Stimulated activated naive CD4-positive, alpha-beta T cell treated with Interleukin-2 at 50 U/mL for 16 hours (primary cell): ENCODE measurements at places on chromosomes 1 and 21.

GRCh38 chr1:94209425-94209824 lies 28.0 kb downstream of the ARHGAP29 start:
- DNase-seq = no peak

DNA sequence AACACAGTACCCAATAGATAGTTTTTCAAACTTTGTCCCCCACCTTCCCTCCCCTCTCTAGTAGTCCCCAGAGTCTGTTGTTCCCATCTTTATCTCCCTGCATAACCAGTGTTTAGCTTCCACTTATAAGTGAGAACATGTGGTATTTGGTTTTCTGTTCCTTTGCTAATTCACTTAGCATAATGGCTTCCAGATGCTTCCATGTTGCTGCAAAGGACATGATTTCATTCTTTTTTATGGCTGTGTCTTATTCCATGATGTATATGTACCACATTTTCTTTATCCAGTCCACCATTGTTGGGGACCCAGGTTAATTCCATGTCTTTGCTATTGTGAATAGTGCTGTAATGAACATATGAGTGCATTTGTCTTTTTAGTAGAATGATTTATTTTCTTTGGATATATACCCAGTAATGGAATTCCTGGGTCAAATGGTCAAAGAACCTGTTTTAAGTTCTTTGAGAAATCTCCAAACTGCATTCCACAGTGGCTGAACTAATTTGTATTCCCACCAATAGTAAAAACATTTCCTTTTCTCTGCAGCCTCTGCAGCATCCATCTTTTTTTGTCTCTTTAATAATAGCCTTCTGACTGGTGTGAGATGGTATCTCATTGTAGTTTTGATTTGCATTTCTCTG lies 126.0 kb downstream of the AK5 start:
- no peak for DNase-seq

DNA sequence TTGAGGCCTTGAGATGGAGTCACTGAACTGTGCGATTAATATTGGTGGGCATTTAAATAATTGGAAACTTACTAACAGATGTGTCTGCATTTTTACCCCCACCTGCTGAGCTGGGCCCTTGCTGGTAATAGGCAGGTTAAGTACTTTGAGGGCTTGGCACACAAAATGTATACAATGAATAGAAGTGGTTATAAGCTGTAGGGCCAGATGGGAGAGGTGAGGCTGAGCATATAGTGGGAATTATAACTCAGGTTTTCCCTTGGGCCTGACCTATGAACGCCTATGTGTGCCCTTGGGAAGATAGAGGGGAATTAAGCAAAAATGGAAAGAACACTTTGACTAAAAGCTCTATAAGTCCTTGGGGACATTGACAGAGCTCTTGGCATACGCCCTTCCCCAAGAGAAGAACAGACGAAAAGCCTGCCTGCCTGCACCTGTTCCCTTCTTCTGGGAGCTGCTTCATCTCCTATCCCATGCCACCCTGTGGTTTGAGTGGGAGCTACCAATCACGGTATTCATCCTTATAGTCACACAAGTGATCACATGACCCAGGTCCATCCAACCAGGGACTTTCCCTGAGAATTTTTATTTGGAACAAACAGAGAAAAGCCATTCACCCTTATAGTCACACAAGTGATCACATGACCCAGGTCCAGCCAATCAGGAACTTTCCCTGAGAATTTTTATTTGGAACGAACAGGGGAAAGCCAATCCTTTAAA lies 260.7 kb upstream of the CSF3R start:
- DNase-seq = no peak

- DNase-seq = no peak
Measured at GRCh38 chr1:8113262-8114220, 87.4 kb upstream of the ERRFI1 start.
